ENCODE measurements at places on chromosomes 3 and 15.

GRCh38 chr15:56681113-56681512, 52.2 kb downstream of the ZNF280D start:
- DNase-seq = no peak

DNA sequence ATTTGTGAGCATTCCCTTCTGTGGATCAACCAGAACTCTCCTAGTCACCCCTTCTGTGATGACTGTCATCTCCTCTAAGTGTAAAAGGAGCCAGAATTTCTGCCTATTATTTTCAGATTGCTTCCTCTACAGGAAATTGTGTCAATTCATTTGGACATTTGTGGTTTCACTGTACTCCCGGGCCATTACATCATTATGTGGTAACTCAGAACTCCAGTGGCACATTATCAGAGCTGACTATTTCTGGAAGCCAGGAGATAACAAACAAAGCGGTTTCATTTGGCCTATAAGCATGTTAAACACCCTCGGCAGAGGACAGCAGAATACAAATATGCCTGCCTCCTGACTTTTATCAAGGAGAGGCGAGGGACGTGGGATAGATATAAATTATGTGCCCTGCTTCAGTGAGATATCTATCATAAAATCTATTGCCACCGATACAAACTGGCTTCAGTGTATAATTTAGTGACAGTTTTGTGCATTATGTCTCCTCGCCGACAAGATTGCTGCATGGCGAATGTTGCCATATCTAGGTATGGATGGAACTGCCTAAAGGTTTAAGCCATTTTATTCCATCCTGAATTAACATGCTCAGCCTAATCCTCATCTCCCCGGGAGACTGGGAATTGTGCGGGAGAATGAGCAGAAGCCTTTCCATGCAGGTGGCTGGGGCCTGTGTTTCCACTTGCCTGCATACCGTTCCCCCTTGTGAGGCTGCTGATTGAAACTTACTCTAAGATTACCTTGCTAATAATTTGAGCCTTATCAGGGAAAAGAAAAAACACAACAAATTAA, 193.4 kb upstream of the SEMA6D start:
- no peak for DNase-seq

- DNase-seq = peak; percentile 29
Measured at GRCh38 chr3:177195242-177195991, 1.9 kb downstream of the TBL1XR1 start.

DNA sequence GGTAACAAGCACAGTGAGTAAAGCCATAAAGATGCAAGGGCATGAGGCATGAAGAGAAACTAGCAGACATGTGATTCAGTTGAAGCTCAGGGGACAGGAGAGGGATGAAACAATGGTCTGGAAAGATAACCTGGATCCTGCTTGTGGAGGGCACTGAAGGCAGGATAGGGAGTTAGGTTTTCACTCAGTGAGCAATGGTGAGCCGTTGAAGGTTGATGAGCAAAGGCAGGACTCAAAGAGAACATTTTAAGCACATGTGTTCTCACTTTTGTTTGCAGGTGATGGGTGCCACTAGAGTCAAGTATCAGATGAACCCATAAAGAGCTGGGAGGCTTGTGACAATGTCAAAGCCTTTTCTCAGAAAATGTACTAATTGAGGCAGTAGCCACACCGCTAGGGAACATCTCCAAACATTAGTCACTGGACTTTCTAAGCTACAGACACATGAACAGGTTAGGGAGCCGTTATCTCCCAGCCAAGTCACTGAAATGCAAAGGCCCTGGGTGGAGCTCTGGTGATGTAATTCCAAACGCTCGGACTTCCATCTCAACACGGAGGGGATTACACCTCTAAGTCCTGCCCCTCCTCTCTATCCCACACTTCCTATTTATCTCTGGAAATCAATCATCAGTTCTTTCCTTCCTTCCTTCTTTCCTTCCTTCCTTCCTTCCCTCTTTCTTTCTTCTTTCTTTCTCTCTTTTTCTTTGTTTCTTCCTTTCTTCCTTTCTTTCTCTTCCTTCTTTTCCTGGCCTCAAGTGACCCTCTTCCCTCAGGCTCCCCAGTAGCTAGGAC, 22.7 kb downstream of the KLHL6 start:
- DNase-seq = no peak

- no peak for DNase-seq
Measured at GRCh38 chr15:44647036-44647435, 16.4 kb downstream of the SPG11 start.

DNA sequence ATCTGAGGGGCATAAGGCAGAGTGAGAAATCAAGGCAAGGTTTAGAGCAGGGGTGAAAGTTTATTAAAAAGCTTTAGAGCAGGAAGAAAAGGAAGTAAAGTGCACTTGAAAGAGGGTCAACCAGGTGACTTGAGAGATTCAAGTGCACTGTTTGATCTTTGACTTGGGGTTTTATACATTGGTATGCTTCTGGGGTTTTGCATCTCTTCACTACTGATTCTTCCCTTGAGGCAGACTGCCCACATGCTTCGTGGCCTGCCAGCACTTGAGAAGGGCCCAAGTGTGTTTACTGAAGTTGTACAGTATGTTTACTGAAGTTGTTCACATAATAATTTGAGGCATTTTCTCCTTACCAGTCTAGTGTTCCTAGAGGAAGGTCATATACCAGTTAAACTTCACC, 367.0 kb upstream of the UBE2E2 start:
- DNase-seq = no peak

DNA sequence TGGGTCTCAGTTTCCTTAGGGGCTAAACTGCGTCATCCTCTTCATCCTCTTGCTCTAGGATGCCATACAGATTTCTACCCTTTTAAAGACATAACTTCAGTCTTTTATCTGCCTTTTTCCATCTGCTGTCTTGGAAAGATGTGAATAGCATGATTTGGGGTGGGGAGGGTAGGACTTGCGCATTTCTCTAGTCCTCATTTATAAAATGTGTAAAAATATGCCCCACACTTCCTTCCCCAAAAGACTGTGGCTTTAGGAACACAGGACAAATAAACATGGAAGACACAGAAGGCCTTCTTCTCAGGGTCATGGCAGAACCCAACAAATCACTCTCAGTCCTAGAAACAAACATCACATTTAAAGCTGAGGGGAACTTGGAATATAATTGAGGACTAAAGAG, 48.4 kb upstream of the BCL6 start:
- DNase-seq = no peak
